ENCODE measurements at places on chromosomes 16 and 17. TPM values are rescaled to one million over a fixed set of nuclear protein-coding genes. Genes with fewer than 3 reads are reported as not detected.

- DNase-seq: peak; percentile 81
Measured at GRCh38 chr17:17849147-17849820, 12.5 kb upstream of the SREBF1 start.

QPRT gene
- total RNA-seq: 1.7 TPM

NPW gene
- 1.3 TPM for total RNA-seq

CDRT15L2 gene
- not detected for total RNA-seq

ZNF385C gene
- total RNA-seq: not detected

- no peak for DNase-seq
Measured at GRCh38 chr16:11631214-11631613, 37.0 kb upstream of the SNN start.

DNA sequence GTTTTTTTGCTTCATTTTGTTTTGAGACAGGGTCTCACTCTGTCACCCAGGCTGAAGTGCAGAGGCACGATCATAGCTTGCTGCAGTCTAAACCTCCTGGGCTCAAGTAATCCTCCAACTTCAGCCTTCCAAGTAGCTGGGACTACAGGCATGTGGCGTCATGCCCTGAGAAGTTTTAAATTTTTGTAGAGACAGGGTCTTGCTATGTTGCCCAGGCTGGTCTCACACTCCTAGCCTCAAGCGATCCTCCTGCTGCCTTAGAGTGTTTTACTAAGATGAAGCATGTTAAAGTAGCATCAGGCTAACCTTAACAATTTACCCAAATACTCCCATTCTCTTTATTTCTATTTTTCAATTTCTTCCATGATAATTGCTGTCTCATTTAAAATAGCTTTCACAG, 49.2 kb upstream of the CACNG3 start:
- DNase-seq: no peak

NXPH3 gene
- 0.19 TPM for total RNA-seq

DNA sequence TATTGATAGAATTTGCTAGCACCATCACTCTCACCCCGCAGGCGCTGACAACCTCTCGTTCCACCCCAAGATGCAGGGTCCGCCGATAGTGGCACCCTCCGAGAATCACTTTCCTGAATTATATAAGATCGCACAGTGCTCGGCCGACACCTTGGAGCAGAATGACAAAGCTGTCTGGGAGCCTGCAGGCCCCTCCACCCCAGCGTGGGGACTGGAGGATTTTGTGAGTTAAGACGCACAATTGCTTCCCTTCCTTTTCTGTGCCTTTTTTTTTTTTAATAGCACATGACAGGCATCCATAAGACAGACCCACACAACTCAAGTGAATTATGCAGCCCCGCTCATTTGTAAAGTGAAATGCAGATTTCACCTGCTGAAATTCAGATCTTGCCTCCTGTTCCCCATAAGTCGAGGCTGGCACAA, 155.3 kb downstream of the C16orf78 start:
- no peak for DNase-seq

DNA sequence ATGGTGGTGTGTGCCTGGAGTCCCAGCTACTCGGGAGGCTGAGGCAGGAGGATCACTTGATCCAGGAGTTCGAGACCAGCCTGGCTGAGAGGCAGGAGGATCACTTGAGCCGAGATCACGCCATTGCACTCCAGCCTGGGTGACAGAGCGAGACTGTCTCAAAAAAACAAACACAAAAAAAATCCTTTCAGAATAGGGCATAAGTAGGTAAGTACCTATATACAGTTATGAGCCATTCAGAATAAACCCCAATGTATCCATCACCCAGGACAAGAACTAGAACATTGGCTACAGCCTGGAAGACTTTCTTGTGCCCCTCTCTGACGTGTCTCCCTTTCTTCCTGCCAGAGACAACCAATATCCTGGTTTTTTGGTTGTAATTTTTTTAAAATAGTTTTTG, 54.3 kb downstream of the CYB5B start:
- DNase-seq: no peak

DNA sequence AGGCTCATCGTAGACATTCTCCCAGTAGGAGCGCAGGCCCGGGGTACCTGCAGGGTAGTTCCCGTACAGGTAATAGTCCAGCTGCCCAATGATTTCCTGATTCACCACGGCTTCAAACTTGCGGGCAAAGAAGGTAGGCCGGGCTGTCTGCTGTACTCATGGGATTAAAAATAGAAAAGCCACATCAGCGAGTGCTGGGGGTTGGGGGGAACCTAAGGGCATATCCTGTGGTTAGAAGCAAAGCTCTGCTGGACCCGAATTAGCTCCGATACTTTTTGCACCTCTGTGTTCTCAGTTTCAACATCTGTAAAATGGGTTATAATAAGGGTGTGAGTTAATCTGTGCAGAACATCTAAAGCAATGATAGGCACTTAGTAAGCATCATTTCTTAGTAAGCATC, 336.2 kb downstream of the XYLT1 start:
- DNase-seq: no peak

GRCh38 chr17:82860606-82861392, 21.0 kb upstream of the ZNF750 start:
- no peak for DNase-seq

DNA sequence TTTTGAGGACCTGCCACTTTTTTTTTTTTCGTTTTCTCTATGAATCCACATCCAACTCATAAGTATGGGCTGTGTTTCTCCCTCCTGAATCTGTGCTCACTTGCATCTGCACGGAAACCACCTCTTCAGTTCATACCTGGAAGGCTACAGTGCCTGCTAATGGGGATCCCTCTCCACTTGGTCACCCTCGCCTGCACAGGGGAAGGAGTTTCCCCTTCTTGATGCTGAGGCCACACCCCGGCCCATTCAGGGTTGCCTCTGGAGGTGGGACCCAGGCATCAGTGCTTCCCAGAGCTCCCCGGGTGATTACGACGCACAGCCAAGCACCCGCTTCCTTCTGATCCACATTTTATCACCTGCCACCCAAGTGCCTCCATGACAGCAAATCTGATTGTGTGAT, 85.9 kb upstream of the TBC1D3K start:
- DNase-seq: no peak

GRCh38 chr17:76032073-76032779, 5.1 kb upstream of the EVPL start:
- no peak for DNase-seq

DNA sequence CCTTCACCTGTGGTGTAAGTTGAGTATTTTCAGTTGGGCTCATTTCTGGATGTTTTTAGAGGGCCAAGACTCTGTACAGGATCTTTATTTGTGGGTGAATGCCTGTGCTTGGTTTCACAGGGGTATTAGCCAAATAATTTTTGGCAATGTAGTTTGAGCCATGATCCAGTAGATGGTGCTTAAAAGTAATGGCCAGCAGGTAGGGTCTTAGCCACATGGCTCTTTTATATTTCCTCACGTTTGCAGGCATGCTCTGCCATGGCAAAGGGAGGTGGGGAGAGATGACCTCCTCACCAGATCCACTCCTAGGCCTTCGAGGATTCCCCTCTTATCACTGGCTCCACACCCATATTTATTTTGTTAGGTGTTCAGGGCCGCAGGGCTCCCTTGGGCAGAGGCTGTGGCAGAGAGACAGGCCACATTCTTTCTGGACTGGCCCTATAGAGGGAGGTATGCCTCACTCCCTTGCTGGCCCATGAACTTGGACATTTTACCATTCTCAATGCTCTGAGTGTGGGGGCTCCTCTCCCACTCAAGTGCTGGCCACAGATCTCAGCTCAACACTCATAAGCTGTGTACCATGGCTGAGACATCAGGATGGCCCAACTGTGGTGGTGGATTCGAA, 417.1 kb downstream of the XYLT1 start:
- no peak for DNase-seq

ZFHX3 gene
- total RNA-seq: 5.1 TPM

DNA sequence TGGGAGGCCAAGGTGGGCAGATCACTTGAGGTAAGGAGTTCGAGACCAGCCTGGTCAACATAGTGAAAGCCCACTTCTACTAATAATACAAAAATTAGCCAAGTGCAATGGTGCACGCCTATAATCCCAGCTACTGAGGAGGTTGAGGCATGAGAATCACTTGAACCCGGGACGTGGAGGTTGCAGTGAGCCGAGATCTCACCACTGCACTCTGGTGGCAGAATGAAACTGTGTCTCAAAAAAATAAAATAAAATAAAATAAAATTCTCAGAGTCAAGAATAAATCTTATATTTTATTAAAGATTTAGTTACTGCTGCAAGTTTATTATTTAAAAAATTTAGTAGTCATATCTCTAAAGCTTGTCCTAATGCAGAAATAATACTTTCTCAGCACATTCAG, 29.7 kb downstream of the ARL4D start:
- DNase-seq: no peak

Measured in LHCN-M2 (cell line).